T-helper 2 cell treated with Interferon-gamma antibody and Interleukin-4, amounts not matched to agents 5 μg/mL and 100 μg/mL, for 36 hours (primary cell): ENCODE measurements at places on chromosomes 7 and 10.

DNA sequence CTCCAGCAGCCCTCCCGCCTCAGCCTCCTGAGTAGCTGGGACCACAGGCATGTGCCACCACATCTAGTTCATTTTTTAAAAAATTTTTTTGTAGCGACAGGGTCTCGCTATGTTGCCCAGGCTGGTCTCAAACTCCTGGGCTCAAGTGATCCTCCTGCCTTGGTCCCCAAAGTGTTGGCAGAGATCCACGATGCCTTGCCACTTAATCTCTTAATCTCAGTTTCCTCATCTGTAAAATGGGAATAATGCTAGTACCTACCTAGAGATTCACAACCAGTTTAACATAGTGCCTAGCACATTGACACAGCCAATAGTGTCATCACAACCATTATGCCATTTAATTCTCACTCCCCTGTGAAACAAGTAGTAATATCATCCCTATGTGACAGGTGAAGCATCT lies 4.8 kb upstream of the CPA4 start:
- DNase-seq: no peak

GRCh38 chr7:50507898-50508470 lies 57.2 kb downstream of the DDC start:
- DNase-seq: no peak

DNA sequence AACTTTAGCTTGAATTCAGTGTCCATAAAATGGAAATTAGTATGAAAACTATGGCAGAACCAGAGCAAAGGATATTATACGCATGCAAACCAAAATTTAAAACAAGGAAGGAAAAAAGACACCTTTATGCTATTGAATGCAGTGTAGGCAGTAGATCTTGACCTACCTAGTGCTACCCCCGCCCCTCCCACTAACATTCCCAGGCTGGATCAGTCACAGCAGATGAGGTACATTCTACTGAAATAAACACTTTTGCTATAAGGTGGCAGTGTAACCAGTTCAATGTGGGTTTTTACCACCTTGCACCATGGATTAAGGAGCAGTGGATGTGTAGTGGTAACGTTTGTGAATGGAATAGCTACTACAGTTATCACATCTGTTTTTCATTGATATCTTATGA lies 27.9 kb downstream of the SRI start:
- DNase-seq: no peak

- DNase-seq: no peak
Observed at GRCh38 chr10:99908512-99908911, 101.2 kb downstream of the DNMBP start.

DNA sequence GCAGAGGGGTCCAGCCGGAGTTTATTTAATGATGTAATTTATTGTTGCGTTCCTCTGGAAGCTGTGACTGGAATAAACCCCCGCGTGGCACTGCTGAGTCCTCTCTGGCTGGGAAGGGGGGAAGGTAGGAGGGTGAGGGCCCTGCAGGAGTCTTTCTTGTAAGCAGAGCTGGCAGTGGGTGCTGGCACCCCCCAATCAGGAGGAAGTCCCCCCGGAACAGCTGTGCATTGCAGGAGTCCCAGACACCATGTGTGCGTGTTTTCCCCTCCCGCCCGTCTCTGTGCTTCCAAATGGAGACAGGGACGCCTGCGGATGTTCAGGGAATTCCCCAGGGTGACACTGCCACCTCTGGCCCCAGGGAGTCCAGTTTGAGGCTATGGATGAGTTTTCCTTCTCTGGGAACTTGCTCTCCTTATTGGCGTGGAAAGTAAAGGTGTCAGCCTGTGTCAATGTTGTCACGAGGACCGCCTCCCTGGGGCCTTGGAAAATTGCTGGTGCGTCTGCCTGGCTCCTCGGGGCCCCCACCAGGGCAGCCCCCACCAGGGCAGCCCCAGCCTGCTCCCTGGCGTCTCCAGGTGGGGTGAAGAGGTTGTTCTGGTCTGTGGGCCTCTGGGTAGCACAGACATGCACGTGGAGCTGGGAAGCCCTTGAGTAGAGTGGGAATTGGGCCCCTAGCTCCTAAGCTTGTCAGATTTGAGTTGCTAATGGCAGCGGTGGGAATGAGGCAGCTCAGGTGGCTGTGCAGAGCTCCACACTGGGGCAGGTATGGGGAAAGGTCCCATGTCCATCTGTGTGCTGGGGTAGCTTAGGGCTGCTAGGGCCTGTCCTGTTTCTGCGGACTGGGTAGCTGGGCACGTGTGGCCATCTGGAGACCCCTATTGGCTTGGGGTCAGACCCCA lies 2.7 kb downstream of the FZD9 start:
- no peak for DNase-seq

DNA sequence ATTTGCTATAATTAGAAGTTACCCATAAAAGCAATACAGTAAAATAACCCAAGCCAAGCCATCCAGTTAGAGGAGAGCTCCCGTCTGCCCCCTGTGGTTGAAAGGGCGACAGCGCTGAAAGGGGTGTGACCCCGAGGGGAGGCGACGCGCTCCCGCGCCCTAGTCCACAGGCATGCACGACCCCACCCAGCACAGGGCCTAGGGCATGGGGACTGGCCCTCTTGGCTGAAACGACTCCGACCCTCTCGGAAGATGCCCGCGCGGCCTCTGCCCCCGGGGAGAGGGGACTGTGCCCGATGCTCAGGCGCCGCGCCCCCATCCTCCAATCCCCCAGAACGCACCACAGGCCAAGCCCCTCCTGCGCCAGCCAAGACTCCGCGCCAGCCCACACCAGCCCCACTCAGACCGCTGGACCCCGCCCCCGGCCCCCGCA lies 64.0 kb downstream of the CSGALNACT2 start:
- DNase-seq: peak; percentile 42

GRCh38 chr10:104123397-104123796 lies 1.4 kb downstream of the SFR1 start:
- no peak for DNase-seq

DNA sequence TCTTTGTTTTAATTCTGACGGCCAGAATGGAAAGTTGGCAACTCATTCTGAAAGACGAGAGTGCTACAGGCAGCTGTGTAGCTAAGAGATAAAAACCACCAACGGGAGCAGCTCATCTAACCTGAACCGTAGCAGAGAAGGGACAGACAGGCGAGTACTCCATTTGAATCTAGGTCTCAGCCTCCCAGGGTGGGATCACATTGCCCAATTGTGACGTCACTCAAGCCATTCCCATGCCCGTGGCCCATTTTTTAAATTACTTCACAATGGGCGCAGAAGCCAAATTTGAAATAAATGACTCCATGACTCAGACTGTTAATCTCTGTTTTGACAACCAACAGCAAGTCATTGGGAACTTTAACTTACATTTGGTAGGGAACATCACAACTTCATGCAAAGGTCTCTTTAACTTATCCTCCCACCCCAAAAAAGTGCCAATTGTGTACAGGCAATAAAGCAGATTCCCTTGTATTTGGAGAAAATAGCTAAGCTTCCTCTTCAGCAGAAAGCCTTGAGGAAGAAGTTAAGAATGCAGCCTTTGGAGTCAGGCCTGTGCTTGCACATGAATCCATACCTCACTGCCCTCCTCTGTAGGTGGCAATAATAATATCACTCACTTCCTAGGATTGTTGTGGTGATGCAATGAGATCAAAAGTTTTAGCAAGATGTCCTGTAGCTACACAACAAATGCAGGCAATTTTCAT lies 93.2 kb upstream of the KIF5B start:
- peak; percentile 79 for DNase-seq

DNA sequence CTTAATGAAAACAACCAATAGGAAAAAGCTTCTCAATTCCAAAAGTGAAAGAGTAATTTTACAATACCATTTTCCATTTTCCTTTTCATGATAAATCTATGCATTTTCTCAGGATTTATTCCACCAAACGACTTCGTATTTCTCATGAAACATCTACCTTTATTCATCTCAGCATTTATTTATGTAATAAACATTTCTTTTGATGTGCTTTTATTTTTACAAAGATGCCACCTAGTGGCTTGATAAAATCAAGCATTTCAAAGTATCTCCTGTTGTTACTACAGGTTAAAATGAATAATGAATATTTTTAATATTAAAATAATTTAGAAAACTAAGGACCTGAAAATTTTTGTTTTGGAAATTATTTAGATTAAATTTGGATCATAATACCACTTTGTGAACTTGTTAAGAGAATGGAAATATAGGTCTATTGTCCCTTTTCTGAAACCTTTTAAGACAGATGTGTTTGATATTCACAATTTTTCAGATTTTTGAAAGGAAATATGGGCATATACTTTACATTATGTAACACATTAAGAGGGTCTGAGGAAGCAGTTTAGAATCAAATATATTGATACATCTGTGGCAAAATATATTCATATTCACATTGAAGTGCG lies 2.7 kb upstream of the IQUB start:
- no peak for DNase-seq

- DNase-seq: no peak
Observed at GRCh38 chr10:34880817-34881216, 65.7 kb upstream of the PARD3 start.

- no peak for DNase-seq
Observed at GRCh38 chr10:128614016-128614605, 487.9 kb upstream of the MKI67 start.

GRCh38 chr7:66602159-66602558 lies 26.5 kb upstream of the KCTD7 start:
- DNase-seq: no peak

- no peak for DNase-seq
Observed at GRCh38 chr10:101778781-101779543, 3.0 kb upstream of the FGF8 start.

DNA sequence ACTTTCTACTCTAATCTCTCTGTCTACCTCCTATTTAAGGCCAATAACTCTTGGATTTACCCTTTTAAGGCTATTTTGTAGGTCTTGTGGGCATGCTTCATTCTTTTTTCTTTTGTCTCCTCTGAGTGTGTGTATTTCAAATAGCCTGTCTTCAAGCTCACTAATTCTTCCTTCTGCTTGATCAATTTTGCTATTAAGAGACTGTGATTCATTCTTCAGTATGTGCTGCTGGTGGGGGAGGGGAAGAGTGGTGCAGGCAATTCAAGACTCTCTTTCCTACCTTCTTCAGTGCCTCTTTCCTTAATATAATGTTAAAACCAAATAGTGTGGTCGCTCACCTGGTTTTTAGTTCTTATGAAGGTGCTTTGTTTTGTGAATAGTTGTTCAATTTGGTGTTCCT lies 20.0 kb downstream of the ABCB1 start:
- no peak for DNase-seq

DNA sequence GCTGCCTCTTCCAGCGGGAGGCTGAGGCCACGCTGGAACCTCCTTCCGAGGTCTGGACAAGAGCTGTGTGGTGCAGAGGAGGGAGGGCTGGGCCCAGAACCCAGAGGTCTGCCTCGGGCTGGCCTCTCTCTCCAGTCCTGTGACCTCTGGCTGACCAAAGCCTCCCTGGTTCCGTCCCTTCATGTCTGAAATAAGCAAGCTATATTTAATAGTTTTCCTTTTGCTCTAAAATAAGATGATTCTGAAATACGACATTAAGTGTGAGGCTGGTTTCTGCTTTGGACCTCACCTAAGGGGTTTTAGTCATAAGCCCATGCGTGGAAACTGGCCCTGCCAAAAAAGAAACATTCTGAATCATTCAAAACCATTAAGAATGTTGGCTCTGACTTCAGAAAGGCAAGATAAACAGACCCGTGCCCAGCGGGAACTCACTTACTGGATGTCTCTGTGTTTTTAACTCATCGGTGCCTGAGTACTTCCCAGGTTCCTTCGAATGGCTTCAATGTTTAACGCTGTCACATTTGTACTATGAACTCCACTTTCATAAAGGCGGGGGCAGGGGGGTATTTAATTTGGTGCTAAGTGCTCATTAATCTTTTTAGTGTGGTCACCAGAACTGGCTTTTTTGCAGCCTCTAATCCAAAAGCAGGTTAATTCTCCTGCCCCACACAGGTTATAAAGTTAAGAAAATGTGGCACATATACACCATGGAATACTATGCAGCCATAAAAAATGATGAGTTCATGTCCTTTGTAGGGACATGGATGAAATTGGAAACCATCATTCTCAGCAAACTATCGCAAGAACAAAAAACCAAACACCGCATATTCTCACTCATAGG lies 157.5 kb upstream of the KLF14 start:
- no peak for DNase-seq

- DNase-seq: no peak
Observed at GRCh38 chr7:23972057-23972456, 262.0 kb downstream of the STK31 start.

DNA sequence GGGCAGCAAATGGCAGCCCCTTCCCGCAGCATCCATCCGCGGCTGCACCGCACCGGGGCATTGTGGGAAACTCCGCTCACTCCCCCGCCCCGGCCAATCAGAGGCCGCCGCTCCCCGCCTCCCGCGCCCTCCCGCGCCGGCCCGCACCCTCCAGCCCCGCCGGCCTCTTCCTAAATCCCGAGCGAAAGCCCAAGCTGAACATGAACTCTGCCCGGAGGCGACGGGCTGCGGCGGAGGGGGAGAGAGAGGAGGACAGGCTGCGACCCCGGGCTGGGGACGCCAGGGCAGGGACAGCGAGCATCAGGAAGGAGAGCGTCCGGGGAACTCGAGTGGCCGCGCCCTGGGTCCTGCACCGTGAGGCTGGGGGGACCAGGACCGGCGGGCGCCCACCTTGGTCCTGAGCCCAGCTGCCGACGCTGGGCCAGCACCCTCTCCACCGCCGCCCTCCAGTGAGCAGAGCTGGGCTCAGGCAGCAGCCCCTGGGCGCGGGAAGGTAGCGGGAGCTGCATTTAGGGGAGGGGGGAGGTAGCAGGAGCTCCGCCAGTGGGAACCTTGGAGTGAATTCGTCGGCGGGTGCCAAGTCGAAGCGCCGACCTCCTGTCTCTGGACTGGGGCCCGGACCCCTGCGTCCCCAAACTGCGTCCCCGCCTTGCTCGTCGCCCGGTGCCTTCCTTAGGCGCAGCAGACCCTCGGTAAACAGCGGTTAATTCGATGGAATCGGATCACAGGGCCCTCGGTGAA lies at the start of gene DGKI:
Gene DGKI (minus strand): TSS at position 148 of the 741 bp plus-strand sequence.
- DNase-seq: no peak

DNA sequence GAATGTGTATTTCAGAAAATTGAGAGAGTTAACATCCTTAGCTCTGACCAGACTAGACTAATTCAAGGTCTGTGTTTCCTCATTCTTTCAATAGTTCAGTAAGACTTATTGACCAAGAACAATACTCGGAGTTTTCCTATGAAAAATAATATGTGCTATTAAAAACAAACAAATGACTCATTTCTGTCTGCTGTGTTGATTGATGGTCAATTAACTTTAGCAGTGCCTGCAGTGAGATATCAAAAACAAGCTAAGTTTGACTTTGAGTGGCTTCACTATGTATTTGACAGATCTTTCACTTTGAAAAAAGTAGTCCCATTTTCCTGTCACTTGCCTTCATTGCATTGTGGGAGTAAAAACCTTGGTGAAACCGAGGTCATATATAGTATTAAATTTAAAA lies 91.0 kb downstream of the GNAT3 start:
- no peak for DNase-seq

DNA sequence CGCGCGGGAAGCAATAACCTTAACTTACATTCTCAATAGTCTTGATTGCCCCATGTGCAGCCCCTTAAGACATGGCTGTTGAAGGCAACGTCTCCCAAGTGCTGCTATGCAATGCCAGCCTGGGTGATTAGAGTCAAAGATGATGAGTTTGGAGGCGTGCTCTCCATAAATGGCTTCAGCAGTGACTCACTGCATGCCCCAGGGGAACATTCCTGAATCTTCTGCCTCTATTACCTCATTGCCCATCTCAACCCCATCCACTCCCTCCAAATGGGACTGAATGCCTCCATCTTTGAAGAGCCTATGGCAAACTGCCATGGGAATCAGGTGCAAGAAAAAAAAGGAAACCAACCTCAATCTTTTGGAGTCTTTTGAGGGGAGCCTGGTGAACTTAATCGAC lies 282.8 kb downstream of the SNX10 start:
- no peak for DNase-seq

- no peak for DNase-seq
Observed at GRCh38 chr7:44117801-44118429, 5.4 kb downstream of the POLD2 start.
